ENCODE measurements at places on chromosomes 5 and 9.

GRCh38 chr5:107719034-107719606, 48.4 kb upstream of the EFNA5 start:
- no peak for DNase-seq

DNA sequence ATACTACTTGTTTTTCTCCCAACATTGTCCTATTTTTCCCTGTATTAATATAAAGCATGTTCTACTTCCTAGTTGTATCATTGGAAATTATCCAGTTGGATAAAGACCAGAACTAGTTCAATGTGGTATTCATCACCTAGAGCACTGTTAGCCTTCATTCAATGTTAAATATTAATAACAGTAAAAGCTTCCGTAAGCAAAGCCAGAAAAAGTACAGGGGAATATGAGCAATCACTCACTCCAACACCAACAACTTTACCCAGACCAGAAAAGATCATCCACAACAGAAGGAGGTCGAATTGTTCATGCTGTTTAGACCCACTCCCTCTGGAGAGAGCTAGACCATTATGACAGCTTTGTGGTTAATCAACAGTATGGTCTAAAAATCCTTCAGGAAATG, 728.4 kb downstream of the MAT2B start:
- no peak for DNase-seq

DNA sequence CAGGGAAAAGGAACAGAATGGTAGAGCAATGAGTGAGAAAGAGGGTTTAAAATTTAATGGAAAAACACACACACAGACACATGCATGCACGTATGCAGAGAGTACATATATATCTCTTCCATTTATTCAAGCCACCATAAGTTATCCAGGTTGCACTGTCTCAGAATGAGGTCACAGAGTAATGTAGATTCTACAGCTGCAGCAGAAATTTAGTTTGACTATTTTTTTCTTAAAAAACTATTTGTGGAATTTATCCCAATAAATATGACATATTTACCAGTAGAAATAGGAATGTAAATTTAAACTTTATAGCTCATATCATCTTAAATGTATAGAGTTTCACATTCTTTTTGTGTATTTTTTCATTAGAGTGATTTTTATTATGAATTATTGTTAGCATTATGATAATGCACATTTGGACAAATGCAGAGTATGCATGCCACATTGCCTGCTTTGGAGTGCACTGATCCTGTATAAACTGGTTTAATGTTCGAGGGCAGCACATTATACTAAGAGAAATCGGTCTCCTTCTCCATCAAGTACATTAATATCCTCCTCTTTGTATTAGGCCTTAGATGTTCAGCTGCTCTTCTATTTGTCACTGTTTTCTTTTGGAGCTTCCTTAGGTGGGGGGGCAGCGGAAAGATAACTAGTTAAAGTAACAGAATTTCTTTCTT, 216.3 kb upstream of the TARS1 start:
- DNase-seq: no peak

- DNase-seq: no peak
Measured at GRCh38 chr5:160514191-160514590, 92.5 kb downstream of the PTTG1 start.

DNA sequence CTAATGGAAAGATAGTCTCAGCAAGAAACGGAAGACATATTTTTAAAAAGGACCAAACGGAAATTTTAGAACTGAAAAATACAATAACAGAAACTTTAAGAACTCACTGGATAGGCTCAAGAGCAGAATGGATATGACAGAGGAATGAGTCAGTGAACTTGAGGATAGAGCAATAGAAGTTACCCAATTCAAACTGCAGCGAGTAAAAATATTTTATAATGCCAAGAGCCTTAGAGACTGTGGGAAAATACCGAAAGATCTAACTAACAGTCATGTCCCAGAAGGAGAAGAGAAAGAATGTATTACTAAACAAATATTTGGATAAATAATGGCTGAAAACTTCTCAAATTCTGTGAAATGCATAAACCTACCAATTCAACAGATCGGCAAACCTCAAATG, 40.8 kb downstream of the ADAMTS2 start:
- no peak for DNase-seq

DNA sequence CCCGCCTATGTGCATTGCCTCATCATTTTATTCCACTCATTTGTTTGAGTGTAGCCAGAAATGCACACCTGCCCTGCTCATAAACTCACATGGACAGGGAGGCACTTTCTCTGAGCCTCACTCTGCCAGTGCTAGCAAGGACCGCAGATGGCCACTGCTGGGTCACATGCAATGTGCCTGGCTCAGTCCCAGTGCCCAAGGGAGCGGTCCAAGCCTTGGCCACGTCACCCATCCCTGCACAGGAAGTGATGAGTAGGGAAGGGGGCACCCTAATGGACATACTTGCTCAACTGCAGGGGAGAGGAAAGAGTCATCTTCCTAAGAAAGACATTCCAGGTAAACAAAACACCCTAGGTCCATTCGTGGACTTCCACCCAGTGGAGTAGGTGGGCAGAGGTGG, 630.9 kb downstream of the IRX1 start:
- no peak for DNase-seq

DNA sequence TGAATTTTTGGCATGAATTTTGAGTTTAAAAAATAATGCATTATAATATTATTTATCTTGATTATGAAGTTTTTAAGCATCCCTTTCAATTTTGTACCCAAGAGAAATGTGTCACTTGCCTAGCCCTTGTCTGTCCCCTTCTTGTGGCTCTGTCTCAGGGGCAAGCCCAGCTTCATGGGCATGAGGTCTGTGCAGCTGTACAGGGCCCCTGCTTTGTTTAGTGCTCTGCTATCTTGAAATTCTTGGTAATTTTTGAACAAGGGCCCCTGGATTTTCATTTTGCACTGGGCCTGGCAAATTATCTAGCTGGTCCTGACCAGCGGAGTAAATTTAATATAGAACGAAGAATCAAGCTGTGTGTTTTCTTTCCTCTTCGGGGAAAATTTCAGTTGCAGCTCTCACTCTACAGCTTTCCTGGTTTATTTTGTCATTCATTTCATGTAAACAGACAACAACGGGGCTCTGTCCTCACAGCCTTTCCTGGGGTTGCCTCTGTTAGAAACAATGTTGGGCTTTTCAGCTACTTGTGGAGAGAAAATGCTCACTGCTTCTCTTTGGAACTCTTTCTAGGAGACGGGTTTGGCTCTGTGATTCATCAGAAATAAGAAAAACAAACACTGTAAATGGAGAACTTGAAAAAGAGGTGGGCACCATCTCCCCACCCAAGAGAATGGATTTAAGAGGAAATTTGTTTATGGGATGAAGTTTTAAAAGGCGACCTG, 41.1 kb downstream of the LIX1 start:
- DNase-seq: no peak

- peak; percentile 72 for DNase-seq
Measured at GRCh38 chr9:127943731-127944144, 6.1 kb upstream of the DPM2 start.

DNA sequence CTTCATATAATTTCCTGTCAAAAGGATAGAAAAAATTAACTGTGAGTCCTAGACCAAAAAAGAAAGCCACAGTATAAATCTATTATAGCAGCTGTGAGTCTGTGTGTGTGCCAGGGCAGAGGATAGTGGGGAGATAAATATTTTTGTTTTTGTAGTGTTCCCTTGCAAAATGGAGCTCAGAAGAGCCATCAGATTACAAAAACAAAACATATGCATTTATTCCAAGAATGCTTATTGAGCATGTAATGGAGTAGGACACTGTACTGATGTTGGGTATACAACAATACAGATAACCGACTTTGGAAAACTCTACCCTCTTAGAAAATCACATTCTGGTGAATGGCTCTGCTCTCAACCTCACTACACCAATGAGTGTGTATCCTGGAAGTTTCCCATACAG, 111.0 kb downstream of the DMAC1 start:
- no peak for DNase-seq

DNA sequence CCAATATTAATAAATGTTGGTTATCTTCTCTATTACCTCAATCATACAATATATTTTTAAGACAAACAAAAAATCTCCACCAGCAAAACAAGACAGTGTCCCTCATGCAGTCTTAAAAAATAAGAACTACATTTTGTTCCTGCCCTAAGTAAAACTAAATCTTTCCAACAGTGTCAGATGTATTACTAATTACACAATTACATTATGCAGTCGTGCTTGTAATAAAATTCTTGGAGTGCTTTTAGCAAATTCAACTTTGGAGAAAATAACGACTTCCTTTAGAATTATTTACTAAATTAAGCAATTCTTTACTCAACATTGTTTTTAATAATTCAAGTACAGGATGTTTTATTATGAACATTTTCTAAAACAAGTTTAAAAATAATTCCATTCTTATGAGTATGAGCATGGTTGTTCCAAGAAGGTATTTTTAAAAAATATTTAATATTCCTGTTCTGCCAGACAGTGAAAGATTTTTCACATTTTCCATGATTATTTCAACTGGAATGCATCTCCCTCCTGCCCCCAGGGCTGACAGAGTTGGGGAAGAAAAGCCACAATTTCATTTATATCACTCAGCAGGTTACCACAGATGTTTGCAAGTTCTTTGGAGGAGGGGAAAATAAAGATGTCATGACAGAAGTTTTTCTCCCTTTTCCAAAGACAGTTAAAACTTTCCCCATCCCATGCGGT, 137.9 kb downstream of the FAM114A2 start:
- no peak for DNase-seq

DNA sequence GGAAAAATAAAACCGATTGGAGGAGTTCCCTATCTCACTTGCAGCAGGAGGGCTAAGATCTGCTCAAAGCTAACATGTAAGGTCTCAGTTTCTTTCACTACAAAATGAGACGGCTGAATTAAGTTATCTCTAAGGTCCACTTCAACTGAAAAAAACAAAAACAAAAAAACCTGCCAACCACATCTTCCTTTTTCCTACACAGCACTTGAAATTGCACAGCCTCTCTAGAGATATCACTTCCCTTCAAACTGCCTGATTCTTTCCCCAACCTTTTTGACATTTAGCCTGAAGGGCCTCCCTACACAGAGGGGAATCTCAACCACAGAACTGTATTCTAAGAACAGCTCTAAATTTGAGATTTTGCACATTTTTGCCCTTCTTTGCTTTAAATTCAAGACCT, 227.9 kb upstream of the TARS1 start:
- DNase-seq: no peak

- no peak for DNase-seq
Measured at GRCh38 chr5:3217771-3218495, 377.7 kb upstream of the IRX1 start.

- DNase-seq: no peak
Measured at GRCh38 chr9:127809002-127809539, 6.4 kb downstream of the FPGS start.

- no peak for DNase-seq
Measured at GRCh38 chr5:156647034-156647451, 203.1 kb upstream of the PPP1R2B start.

- no peak for DNase-seq
Measured at GRCh38 chr9:96222132-96222531, 79.8 kb downstream of the HSD17B3 start.

GRCh38 chr9:106104887-106105286, 410.5 kb downstream of the TMEM38B start:
- no peak for DNase-seq

- no peak for DNase-seq
Measured at GRCh38 chr5:97167435-97167834, 15.6 kb downstream of the RIOK2 start.

All from stimulated activated CD8-positive, alpha-beta memory T cell treated with anti-CD3 and anti-CD28 coated beads, Interleukin-4, amount 100 ng/mL, for 24 hours (primary cell).